ENCODE measurements at places on chromosomes 3 and 15.

DNA sequence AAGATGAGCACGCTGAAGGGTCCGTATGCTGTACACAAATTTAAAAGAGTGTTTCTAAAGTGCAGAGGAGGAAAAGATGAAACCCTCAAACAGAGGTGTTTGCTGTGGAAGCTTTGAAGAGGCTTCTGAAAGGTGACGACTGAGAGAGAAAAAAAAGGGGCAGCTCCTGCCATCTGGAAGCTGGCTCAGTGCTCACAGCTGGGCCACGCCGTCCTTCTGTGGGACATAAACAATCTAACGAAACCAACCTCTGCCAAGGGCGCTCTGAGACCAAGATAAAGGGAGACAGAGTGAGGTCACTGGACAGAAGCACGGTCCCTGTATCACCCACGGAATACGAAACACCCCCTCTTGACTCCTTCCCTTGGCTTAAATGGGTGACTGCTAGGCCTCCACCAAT, 96.3 kb upstream of the SLC6A6 start:
- no peak for DNase-seq

DNA sequence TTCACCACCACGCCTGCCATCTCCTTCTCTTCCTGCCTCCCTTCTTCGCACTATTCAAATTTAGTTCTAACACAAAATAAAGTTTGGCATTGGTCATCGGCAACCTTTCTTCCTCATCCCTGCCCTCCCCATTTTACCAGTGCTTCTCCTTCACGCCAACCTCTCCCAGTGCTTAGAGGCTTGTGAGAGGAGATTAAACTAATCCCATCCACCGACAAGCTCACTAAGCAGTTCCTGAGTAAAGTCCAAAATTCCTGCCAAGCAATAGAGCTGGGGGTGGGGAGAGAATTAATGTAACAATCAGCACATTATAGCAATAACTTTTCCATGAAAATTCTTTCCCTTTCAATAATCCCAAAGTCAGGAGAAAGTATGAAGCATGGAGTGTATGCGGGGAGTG, 157.4 kb upstream of the GMNC start:
- no peak for DNase-seq

GRCh38 chr15:38068626-38069391, 134.4 kb downstream of the TMCO5A start:
- peak; percentile 12 for DNase-seq

DNA sequence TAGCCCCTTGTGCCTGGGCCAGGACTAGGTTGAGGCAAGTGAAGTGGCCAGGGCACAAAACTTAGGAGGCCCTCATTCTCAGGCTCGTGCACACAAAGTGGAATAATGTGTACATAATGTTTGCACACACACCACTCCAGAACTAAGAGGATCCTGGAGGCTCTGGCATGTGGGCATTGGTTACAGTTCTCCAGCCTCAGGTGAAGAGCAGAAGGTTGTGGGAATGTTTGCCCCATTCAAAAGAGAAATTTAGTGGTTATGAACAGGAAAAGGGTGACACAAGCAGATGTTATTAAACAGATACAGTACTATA, 31.3 kb downstream of the ASB7 start:
- no peak for DNase-seq

DNA sequence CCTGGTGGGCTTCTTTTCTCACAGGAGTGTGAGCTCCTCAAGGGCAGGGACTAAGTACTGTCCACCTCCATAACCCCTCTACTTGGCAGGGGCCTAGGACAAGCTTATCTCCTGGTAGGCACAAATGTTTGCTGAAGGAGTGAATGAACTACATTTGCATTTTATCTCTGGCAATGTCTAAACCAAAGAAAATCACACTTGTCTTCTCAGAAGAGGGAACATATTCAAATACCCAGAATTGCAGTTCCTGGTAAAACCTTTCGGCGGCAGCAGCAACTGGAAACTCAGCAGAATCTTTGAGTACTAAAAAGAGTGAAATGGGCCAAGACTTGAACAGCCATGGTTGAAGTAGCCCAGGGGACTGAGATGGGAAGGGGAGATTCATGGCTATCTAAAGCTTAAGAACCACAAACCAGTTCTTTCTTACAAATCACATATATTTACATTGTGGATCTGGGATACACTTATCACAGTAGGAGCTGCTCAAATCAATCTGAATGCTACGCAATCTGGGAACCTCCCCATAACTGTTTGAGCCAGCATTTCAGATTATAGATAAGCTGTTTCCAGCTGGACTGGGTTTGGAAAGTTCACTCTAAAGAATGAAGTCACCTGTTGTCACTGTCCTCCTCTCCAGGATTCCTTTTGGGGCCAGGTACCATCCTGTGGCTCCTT, 18.7 kb upstream of the PTPN9 start:
- no peak for DNase-seq

GRCh38 chr3:106086636-106087035, 217.8 kb upstream of the CBLB start:
- no peak for DNase-seq

- no peak for DNase-seq
Observed at GRCh38 chr3:78183906-78184599, 1144.2 kb downstream of the ROBO2 start.

DNA sequence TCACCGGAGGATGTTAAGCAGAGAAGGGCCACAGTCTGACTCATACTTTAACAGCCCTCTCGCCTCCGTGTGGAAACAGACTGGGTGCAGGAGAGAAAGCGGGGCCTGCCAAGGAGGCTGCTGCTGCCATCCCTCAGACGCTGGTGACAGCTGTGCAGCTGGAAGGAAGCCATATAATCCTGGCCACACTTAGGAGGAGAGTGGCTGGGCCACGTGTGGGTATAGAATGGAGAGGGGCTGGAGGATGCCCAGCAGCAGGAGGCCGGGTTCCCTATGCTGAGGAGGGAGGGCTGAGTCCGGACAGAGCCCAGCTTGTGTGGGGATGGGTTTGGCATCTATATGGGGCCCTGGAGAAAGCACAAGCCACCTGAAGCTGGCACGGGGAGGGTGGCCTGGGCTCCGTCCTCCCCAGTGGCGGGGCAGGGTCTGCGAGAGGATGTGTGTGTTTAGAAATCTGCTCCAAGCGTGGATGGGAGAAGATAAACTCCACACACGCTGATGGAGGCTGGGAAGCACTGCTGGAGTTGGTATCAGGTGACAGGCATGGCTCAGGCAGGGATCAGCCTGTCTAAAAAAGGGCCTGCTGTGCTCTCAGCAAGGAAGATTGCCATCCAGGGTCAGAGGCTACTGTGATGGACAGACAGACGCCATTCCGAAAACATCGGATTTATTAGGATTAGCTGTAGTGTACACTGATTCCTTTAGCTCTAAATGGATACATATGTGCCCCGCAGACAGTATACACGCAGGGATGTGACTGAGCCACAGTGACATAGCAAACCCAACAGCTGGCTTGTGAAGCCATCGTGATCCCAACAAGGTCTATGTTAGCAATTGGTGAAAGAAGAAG, 15.9 kb downstream of the ABTB1 start:
- DNase-seq, result no peak

GRCh38 chr15:80310776-80311175, 58.8 kb upstream of the CTXND1 start:
- no peak for DNase-seq

GRCh38 chr3:184381261-184382224, 1.7 kb downstream of the CHRD start:
- DNase-seq, result no peak

- no peak for DNase-seq
Observed at GRCh38 chr3:155605571-155605970, 139.3 kb downstream of the PLCH1 start.

DNA sequence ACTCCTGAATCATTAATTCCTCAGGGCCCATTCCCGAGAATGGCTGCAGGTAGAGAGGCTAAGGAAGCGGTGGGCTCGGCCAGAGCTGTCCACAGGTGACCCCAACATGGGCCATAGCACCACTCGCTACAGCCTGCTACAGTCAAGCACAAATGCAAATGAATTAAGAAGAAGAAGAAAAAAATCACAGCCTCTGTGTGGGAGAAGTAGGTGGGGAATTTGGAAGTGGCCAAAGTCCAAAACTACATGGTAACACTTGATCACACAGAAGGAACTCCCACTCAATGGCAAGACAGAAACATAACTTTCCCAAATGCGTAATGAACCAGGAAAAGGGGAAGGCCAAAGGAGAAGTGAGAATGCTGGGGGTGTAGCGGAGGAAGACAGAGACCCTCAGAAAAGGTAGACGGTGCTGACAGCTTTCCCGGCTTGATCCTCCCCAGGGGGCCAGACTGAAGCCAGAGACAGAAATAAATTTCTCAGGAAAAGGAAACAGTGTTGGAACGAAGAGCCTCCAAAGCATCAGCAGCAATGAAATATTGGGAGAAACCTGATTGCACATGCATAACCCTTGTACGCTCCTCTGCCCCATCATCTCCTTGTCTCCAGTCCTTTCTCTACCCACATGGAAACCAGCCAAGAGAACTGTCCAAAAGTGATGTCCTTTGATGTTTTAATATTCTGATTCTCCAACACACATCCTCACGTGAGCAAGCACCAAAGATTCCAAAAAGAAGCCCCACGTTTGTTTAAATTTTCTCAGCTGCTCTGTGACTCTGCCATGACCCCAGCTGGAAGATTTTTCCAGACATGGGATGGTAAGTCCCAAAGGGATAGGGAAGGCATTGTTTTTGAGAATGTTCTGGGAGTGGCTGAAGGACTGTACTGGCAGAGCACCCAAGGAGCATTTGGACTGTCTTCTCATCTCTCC, 107.6 kb downstream of the OXNAD1 start:
- no peak for DNase-seq

DNA sequence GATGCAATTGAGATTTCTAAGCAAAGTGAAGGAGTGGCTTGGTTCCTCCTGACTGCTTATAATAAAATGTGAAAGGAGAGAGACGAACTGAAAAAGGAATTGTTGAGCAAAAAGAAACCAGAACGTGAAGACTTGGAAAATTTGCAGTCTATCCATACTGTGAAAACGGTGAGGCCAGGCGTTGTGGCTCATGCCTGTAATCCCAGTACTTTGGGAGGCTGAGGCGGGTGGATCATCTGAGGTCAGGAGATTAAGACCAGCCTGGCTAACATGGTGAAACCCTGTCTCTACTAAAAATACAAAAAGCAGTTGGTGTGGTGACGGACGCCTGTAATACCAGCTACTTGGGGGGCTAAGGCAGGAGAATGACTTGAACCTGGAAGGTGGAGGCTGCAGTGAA, 56.7 kb upstream of the TSPAN3 start:
- no peak for DNase-seq

GRCh38 chr3:142355692-142356091, 92.1 kb downstream of the XRN1 start:
- DNase-seq, result no peak

- DNase-seq, result peak; percentile 85
Observed at GRCh38 chr3:44976002-44976815, at the start of the genes EXOSC7 and ZDHHC3. Gene EXOSC7, plus strand, starts transcription at chr3:44976244. Its CDS starts 34 bp downstream, at chr3:44976278. Gene ZDHHC3, minus strand, starts transcription at chr3:44976174. Its CDS starts 16,738 bp downstream, at chr3:44959436.

DNA sequence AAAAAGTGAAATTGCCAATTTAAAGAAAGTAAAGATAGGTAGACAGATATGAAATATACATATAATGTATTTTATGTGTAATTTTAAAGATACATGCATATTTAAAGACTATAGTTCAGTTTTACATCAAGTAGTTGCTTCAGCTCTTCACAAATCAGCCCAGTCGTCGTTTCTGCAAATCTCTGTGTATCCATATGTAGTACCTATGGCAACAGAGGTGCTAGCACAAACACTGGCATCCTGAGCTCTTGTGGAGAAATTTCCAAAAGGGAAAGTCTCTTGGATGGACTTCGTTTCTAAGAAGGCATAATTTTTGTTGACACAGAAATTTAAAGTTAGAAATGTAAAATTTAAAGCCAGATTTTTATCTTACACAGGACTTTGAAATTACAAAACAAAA, 1284.7 kb downstream of the ROBO1 start:
- DNase-seq, result no peak

GRCh38 chr3:52222319-52223221, 2.9 kb downstream of the TLR9 start:
- no peak for DNase-seq

GRCh38 chr3:13529196-13530112, 19.5 kb upstream of the FBLN2 start:
- no peak for DNase-seq

GRCh38 chr3:114331710-114332109, 37.9 kb downstream of the TIGIT start:
- DNase-seq, result no peak

DNA sequence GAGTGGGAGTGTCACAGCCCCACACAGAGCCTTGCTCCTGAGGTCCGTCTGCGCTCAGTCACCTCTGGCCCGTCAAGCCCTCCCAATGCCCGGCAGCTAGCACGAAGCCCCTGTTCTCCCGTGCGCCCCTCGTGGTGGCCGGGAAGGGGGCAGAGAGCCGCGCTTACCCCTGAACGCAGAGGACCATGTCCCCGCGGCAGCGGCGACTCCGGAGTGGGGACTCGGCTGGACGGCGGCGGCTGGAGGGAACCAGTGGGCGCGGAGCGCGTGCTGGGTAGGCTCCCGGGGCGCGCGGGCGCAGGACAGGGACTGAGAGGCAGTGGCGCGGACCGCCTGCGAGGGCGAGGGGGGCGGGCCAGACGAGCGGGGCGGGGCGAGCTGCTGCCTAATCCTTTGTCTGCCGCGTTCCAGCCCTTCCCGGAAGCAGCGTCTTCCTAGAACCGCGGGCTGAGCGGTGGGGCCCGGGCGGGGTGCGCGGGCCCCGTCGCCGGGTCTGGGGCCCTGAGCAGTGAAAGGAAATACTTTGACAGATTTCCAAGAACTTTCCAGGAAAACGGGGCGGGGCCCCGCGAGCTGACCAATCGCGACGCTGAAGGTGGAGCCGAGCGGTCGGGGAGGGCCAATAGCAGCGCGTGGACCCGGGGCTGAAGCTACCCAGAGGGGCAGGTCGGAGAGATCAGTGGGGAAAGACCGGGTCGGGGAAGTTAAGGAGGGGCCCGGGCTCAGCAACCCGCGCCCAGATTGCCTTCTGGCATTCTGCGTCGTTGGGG, at the start of gene CISH:
TSS of gene CISH (minus strand) at position 311 of the 770 bp plus-strand sequence. CDS start at position 187, 124 bp downstream.
- DNase-seq, result peak; percentile 99

- DNase-seq, result no peak
Observed at GRCh38 chr3:14423197-14423743, 20.9 kb downstream of the SLC6A6 start.

- no peak for DNase-seq
Observed at GRCh38 chr3:135238236-135238830, 443.3 kb downstream of the EPHB1 start.

GRCh38 chr15:99201408-99202175, 47.8 kb downstream of the TTC23 start:
- DNase-seq, result no peak

DNA sequence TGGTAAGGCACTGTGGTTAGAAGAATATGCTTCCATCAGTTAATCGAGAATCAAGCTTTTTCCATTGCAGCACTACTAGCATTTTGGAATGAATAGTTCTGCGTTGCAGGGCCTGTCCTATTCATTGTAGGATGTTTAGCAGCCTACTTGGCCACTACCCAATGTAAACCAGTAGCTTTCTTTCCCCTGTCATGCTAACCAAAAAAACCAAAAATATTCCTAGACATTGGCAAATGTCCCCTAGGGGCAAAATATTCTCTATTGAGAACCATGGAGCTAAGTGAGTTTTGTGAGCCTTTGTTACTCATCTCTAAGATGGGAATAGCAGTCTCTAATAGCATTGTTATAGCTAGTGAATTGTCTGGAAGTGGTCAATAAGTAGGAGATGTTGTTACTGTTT, 187.2 kb downstream of the CADPS start:
- DNase-seq, result no peak
